ENCODE measurements at places on chromosomes 5 and 9. TPM values are rescaled to one million over a fixed set of nuclear protein-coding genes. Genes with fewer than 3 reads are reported as not detected.
A peak's percentile ranks its signal among the peaks of the same experiment; 100 is the strongest.

SLC6A18 gene
- not detected for total RNA-seq

- peak; percentile 24 for DNase-seq
These were observed 30.1 kb upstream of the RAI14 start for GRCh38 chr5:34626036-34626435.

MYOZ3 gene
- 0.02 TPM for total RNA-seq

DNA sequence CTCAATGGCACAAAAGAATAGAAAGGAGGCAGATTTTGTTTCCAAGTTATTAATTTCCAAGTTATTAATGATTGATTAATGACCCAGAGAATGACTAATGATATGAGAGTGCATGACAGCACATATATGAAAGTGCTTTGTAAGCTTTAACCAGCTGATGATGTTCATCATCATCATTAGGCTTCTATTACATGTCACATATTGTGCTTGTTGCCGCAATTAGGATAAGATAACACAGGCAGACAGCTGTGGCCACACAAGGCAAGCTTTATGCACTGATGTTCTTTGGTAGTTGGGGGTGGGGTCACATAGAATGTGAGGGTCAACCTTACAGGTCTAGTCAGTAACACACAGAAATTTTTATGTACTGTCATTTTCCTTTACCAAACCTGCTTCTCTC, 219.7 kb downstream of the TRPM3 start:
- DNase-seq, result peak; percentile 13

- DNase-seq, result no peak
These were observed 268.6 kb downstream of the PSAT1 start for GRCh38 chr9:78565481-78565880.

HSPA4 gene
- 166 TPM for total RNA-seq

DNA sequence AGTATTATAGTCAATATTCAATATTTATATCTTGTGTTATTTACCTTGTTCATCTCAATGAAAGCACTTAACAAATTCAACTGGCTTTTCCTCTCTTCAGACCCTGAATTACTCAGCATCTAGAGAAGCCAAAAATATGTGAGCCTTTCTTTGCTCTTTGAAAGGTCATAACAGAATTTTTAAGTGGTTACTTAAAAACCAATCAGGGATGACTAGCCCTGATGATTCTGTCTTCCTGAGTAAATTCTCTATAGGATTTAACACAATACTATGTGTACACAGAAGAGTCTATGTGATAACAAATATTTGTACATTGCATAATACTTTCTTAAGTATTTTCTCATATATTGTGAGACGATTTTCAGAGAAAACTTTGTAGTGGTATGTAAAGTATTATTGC, 546.3 kb downstream of the MAT2B start:
- DNase-seq, result no peak

DNA sequence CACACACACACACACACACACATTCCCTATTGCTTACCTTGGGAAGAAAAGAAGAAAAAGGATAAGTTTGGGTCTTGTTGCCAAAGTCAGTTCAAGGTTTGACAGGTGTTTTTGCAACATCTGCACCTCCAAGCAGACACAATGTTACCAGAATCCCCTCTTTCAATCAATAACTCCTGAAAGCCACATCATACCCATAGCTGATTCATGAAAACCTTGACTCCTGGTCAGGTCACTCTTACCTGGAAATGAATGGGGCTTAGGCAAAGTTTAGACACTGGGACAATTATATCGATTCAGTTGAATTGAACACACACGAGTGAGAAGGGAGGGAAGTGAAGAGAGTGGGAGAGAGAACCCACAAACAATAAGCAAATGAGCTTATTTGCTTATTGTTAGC, 27.0 kb downstream of the IL9 start:
- DNase-seq, result no peak

GGTA1 gene
- total RNA-seq, result not detected

DNA sequence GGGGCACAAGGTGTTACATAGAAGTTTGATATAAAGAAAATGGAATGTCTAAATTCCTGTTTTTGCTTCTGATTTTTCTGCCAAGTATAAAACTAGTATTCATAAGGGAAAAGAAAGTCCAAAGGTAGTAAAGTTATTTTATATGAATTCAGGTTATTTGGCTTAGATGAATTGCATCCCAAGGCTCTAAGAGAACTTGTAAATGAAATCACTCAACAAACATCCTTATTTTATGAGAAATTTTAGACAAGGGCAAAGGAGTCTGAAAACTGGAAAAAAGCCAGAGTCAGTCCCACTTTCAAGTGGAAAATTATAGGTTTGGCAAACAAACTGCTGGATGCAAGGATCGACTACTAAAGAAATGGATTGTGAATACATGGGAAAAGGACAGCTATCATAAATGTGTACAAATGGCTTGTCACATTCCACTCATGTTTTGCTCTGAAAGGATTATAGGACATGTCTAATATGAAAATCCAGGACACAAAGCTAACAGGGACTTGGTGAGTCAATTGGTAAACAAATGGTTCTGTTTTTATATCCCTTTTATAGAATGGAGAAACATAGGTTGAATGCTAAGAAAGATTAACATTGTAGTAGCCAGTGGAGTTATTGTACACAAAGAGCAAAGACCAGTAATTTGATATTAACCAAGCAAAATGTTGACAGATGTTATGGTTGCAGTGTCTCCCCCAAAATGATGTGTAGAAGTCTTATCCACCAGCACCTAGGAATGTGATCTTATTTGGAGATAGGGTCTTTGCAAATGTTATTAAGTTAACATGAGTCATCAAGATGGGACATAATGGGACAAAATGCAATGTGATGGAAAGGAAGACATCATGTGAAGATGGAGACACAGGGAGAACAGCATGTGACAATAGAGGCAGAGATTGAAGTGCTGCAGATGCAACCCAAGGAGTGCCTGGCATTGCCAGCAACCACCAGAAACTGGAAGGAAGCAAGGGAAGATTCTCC, 495.7 kb downstream of the TLE1 start:
- no peak for DNase-seq

SH2D3C gene
- total RNA-seq, result 1.4 TPM

DNA sequence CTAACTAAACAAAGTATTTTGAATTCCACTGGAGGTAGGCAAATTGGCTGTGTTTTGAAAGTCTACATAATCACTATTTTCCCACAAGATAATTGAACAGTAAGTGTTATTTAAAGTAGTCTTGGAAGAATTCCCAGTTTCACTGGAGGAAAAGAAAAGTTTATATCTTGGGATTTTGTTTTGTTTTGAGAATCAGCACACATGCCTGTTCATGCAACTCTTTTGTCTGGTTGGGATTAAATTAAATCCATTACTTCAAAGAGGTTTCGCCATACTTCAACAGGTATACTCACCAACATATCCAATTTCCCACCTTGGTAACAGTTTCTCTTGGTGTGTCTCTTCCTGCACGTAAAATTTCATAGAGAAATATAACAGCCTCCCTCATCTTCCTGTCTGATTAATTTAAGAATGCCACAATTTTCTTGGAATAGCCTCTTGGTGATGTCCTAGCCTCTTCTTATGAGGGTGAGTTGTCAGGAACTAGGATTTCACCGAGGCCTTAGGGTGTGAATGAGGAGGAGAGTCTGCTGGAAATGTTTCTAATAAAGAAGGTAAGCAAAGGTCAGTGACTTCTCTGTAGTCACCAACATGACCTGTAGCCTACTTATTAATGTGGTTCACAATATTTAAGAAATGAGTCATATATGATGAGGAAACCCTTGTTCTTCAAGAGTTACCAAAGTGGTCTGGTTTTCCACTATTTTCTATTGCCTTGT, 48.1 kb downstream of the ITGA2 start:
- no peak for DNase-seq
